SK-N-SH (cell line): ENCODE measurements at places on chromosomes 7 and 10.

GRCh38 chr7:31794851-31795344 is 107.9 kb downstream of the PPP1R17 start:
- no peaks in the 10 kb centered on the region; the same call in 1 of the 2 replicates for H3K4me1 ChIP-seq
- H3K4me3 ChIP-seq: no peak overlapping the region
- H3K36me3 ChIP-seq: no peaks in the 10 kb centered on the region; the same call in 1 of the 2 replicates
- no peak overlapping the region for H3K27ac ChIP-seq
- no peaks in the 10 kb centered on the region for H3K27me3 ChIP-seq
- DNase-seq: no peak

DNA sequence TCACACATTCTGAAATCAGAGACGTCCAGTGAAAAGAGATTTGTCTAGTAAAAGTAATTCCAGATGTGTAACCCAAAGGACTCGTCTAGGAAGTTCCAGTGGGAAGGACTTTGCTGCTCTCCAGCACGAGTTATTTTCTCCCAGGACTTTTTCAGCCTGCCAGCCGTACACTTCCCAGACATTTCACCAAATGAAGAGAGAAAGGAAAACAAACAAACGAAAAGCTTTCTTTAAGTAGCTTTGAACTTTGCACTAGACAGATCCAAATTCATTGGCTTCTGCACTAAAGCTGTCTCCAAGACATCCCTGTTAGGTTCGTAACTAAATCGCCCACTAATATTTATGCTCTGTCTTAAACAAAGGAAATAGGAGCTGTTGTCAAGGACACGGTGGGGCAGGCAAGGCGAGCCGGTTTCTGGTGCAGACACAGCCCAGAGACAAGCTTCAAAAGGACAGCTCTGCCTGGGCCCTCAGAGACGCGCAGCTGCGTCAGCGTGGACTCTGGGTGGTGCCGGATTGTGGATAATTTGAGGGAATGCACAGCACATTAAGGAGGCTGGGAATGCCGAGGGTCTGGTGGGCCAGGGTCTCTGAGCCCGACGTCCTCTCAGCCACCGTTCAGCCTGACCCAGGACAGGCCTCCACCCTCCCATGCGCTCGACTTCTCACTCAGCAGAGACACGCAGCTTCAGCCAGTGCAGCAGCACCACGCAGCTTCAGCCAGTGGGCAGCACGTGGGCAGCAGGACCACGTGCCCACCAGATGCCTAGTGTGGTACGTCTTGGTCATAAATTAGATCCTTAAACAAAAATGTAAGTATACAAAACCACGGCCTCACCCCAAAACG is 64.1 kb upstream of the INSIG1 start:
- DNase-seq: no peak
- peaks cover 15% of the 10 kb centered on the region; the same call in 1 of the 2 replicates for H3K4me1 ChIP-seq
- H3K36me3 ChIP-seq: no peaks in the 10 kb centered on the region

- H3K4me3 ChIP-seq: no peak overlapping the region
- no peak overlapping the region for H3K27ac ChIP-seq
- no peaks in the 10 kb centered on the region for H3K36me3 ChIP-seq
- no peaks in the 10 kb centered on the region for H3K27me3 ChIP-seq
- H3K4me1 ChIP-seq: no peaks in the 10 kb centered on the region
These were observed 1067.5 kb upstream of the C7orf33 start for GRCh38 chr7:147523056-147523455.

- no peaks in the 10 kb centered on the region for H3K36me3 ChIP-seq
- no peaks in the 10 kb centered on the region; the same call in 1 of the 2 replicates for H3K4me1 ChIP-seq
- no peak overlapping the region for H3K4me3 ChIP-seq
- DNase-seq: no peak
- no peak overlapping the region for H3K27ac ChIP-seq
These were observed 2.1 kb upstream of the SLC13A1 start for GRCh38 chr7:123201901-123202300.

- no peaks in the 10 kb centered on the region for H3K27me3 ChIP-seq
- no peak for DNase-seq
- no peak overlapping the region for H3K4me3 ChIP-seq
- peaks cover 8% of the 10 kb centered on the region; the same call in 1 of the 2 replicates for H3K4me1 ChIP-seq
- H3K27ac ChIP-seq: no peak overlapping the region
- H3K36me3 ChIP-seq: peaks cover 23% of the 10 kb centered on the region
These were observed 19.0 kb downstream of the DPCD start for GRCh38 chr10:101607124-101607523.

GRCh38 chr7:110675383-110676103 is 415.4 kb upstream of the LRRN3 start:
- H3K27ac ChIP-seq: no peak overlapping the region
- no peak for DNase-seq
- H3K27me3 ChIP-seq: no peaks in the 10 kb centered on the region
- H3K36me3 ChIP-seq: no peaks in the 10 kb centered on the region
- H3K4me1 ChIP-seq: no peaks in the 10 kb centered on the region

GRCh38 chr10:102311025-102311420 is 65.7 kb downstream of the GBF1 start:
- H3K36me3 ChIP-seq: peaks cover 3% of the 10 kb centered on the region
- H3K27me3 ChIP-seq: no peaks in the 10 kb centered on the region
- peak overlapping the region; percentile 69; the same call in 1 of the 2 replicates for H3K27ac ChIP-seq
- H3K4me1 ChIP-seq: peaks cover 12% of the 10 kb centered on the region
- no peak overlapping the region for H3K4me3 ChIP-seq

DNA sequence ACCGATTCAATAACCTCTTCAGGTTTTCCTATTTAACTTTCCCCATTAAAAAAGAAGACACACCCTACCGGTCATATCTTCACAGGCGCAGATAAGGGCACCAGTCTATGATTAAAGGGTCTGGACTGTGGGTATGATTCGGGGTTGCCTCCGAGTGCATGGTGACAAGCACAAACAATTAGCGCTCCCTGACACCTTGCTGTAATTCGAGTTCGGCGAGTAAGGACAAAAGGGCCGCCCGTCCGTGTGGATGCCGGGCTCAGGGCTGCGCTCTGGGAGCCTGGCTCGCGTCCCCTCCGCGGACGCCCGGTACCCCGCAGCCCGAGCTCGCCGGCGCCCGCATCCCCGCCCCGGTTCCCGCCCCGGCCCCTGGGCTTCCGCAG is 111.9 kb upstream of the RHEB start:
- DNase-seq: no peak
- H3K4me3 ChIP-seq: peak overlapping the region; percentile 87
- peak overlapping the region; percentile 53 for H3K27ac ChIP-seq
- H3K4me1 ChIP-seq: 0 out of 2 replicates have a peak, but pooled peaks cover 4% of the 10 kb centered on the region
- H3K36me3 ChIP-seq: peaks cover 3% of the 10 kb centered on the region

- DNase-seq: peak; percentile 69
- no peak overlapping the region for H3K4me3 ChIP-seq
- H3K4me1 ChIP-seq: peaks cover 41% of the 10 kb centered on the region; the same call in 1 of the 2 replicates
- H3K36me3 ChIP-seq: no peaks in the 10 kb centered on the region
These were observed 61.0 kb downstream of the DIP2C start for GRCh38 chr10:628386-629045.

DNA sequence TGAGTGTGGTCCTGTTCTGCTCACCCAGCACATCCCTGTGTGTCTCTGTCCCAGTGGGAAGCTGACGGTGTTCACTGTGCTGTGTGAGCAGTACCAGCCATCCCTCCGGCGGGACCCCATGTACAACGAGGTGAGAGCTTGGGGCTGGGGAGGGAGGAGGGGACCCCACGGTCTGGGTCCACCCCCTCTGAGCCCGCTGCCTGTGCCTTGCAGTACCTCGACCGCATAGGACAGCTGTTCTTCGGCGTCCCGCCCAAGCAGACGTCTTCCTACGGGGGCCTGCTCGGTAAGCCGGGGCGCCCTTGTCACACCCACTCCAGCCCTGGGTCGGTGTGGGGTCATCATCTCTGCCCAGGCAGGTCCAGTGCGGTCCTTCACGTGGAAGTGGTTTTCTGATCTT is 17.3 kb downstream of the GET4 start:
- no peak for DNase-seq
- no peak overlapping the region for H3K4me3 ChIP-seq
- H3K27me3 ChIP-seq: no peaks in the 10 kb centered on the region
- H3K27ac ChIP-seq: no peak overlapping the region
- no peaks in the 10 kb centered on the region for H3K36me3 ChIP-seq

DNA sequence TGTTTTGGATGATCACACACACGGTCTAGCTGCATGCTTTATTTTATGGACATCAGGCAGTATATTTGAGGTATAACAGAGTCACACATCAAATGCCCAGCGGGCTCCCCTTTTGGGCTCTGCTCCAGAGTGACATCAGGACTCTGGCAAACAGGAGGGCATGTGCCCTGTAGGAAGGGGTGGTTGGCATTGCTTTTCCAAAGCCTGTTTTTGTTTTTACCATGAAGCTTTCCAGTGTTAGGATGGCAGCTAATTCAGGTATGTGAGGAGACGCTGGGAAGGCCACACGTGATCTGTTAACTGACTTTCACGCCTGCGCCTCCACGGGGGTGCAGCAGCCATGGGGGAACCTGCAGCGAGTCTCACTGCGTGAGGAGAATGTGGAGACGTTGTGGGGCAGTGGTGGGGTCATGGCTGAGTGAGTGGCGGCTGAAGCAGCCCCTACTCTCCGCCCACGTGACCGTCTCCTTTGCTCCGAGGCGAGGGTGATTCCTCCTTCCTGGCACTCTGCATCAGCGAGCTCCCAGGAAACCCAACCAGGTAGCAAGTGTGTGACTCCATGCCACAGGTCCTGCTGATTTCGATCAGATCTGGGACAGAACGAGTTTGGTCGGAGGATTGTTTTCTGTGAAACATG is 117.7 kb downstream of the ANKRD61 start:
- peaks cover 78% of the 10 kb centered on the region for H3K36me3 ChIP-seq
- no peak overlapping the region for H3K27ac ChIP-seq
- H3K4me1 ChIP-seq: no peaks in the 10 kb centered on the region
- no peak overlapping the region for H3K4me3 ChIP-seq

DNA sequence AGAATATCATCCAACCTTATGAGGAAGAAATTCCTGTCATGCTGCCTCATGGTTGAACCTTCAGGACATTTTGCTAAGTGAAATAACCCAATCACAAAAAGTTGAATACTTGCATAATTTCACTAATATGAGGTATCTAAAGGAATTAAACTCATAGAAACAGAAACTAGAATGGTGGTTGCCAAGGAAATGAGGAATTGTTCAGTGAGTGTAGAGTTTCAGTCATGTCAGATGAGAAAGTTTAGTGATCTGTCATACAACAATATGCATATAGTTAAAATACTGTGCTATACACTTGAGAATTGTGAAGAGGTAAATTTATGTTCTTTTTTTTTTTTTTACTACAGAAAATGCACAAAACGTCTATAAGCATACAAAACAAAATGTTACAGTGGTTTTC is 60.7 kb downstream of the R3HCC1L start:
- DNase-seq: no peak
- H3K36me3 ChIP-seq: peaks cover 2% of the 10 kb centered on the region; the same call in 1 of the 2 replicates
- no peak overlapping the region for H3K4me3 ChIP-seq

DNA sequence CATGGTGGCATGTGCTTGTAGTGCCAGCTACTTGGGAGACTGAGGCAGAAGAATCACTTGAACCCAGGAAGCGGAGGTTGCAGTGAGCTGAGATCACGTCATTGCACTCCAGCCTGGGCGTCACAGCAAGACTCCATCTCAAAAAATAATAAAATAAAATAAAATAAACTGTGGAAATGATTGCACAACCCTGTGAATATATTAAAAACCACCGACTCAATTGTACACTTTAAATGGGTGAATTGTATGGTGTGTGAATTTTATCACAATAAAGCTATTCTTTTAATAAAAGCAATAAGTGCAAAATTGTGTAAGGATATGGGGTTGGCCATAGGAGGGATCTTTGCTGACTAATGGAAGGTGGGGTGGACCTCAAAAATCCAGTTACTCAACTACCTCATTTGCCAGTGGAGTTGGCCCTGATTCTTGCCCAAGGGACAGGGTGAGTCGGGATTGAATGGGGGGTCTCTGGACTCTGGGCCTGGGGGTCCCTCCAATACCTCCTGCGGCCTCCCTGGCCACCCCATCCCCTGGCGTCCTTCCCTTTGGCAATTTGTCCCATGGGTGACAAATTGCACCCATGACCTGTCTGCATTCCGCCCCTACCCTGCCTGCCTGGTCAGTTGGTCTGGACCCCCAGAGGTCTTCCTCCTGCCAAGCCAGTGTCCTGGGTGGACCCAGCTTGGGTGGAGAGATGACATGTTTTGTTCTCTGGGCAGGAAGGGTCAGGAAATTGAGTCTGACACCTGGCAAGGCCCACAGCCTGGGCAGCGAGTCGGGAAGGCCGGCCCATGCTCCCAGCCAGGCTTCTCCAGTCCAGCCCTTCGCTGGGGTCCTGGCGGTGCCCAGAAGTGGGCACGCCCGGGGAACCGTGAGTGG is 61.7 kb upstream of the ELN start:
- no peak overlapping the region for H3K27ac ChIP-seq
- H3K4me3 ChIP-seq: no peak overlapping the region
- H3K36me3 ChIP-seq: no peaks in the 10 kb centered on the region
- no peaks in the 10 kb centered on the region for H3K27me3 ChIP-seq

GRCh38 chr7:55244006-55244745 is 121.0 kb upstream of the LANCL2 start:
- DNase-seq: no peak
- H3K4me1 ChIP-seq: peaks cover 14% of the 10 kb centered on the region
- H3K36me3 ChIP-seq: no peaks in the 10 kb centered on the region
- no peak overlapping the region for H3K27ac ChIP-seq

DNA sequence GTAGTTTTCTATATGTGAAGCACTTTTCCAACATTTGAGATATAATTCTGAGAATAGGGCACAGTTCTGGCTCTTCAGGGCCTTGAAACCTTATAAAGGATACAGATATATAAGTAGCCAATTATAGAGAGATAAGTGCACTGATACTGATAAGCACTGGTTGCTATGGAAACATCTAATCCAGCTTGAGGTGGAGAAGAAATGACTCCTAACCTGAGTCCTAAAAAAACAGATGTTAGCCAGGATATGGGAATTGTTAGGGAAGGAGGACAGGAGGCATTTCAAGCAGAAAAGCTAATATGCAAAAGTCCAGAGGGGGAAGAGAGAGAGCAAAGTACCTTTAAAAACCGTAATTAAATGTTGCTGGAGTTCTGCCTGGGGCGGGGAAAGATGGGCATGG is 30.8 kb downstream of the STRIP2 start:
- H3K4me3 ChIP-seq: no peak overlapping the region
- peaks cover 21% of the 10 kb centered on the region for H3K36me3 ChIP-seq
- no peak overlapping the region for H3K27ac ChIP-seq
- DNase-seq: peak; percentile 45

GRCh38 chr7:98470485-98471240 is 69.8 kb upstream of the BAIAP2L1 start:
- peaks cover 2% of the 10 kb centered on the region; the same call in 1 of the 2 replicates for H3K4me1 ChIP-seq
- no peaks in the 10 kb centered on the region for H3K36me3 ChIP-seq
- no peaks in the 10 kb centered on the region for H3K27me3 ChIP-seq

GRCh38 chr10:22823109-22823508 is 104.7 kb upstream of the ARMC3 start:
- no peaks in the 10 kb centered on the region for H3K36me3 ChIP-seq
- H3K27me3 ChIP-seq: no peaks in the 10 kb centered on the region
- no peak overlapping the region for H3K4me3 ChIP-seq
- H3K4me1 ChIP-seq: no peaks in the 10 kb centered on the region
